ENCODE measurements at places on chromosomes 11 and 22.

GRCh38 chr11:31529701-31530100 lies 20.1 kb downstream of the ELP4 start:
- no peak for DNase-seq

- no peak for DNase-seq
Observed at GRCh38 chr11:91263496-91264365, 960.9 kb upstream of the FAT3 start.

- DNase-seq: no peak
Observed at GRCh38 chr22:35250156-35250555, 7.1 kb upstream of the HMGXB4 start.

DNA sequence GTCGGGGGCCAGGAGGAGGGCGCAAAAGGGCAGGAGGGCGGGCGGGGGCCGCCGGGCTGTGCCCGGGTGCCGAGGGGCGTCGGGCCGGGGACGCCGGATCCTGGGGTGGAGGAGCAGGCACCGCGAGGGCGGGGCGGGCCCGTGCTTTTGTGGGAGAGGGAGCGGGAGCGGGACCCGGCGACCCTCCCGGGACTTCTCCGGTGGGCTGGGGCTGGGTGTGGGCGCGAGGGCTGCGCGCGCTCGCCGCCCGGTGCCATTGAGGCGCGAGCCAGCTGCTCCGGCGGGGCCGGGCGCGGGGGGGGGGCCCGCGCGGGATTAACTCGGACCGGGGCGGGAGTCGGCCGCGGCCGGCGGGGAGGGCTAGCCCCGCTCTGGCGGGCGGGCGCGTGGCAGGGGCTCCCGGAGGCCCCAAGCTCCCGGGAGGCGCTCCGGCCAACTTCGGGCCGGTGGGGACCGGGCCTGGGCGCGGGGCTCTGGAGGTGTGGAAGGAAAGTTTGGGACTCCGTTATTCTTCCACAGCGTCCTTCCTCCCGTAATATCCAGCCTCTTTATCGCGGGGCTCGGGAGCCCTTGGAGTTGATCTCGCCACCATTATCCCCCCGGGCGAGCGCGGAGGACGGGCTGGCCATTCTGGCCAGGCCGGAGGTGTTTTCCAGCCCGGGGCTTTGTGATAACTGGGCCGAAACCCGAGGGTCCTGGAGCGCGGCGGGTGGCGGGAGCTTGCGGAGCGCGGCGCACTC lies 936 bp downstream of the CECR2 start:
- DNase-seq: no peak

DNA sequence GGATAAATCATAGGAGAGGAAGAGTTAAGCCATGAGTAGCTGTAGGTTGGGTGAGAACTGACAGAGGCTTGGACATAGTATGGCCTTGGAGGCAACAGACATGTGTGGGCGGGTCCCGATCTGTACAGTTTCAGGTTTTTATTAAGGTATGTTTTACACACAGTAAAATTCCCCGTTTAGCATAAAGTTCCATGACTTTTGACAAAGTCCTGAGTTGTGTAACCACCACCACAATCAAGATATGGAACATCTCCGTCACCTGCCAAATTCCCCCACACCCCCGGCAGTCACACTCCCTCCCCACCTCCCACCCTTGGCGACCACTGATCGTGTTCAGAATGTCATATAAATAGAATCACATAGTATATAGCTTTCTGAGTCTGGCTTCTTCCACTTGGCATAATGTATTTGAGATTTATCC lies 68.1 kb downstream of the GRIK4 start:
- DNase-seq: peak; percentile 41

- DNase-seq: peak; percentile 20
Observed at GRCh38 chr11:68839911-68840641, 1.6 kb downstream of the CPT1A start.

- DNase-seq: peak; percentile 35
Observed at GRCh38 chr11:66268952-66269905, 790 bp downstream of the RAB1B start.

- no peak for DNase-seq
Observed at GRCh38 chr11:98561877-98562395, 458.8 kb upstream of the CNTN5 start.

GRCh38 chr11:121611242-121611641 lies 158.5 kb upstream of the SORL1-AS1 start:
- no peak for DNase-seq

GRCh38 chr11:62921201-62921572 lies at the start of gene CHRM1:
CHRM1 (minus strand) TSS chr11:62921363; CDS start chr11:62911100, 10,263 bp downstream.
- DNase-seq: no peak

DNA sequence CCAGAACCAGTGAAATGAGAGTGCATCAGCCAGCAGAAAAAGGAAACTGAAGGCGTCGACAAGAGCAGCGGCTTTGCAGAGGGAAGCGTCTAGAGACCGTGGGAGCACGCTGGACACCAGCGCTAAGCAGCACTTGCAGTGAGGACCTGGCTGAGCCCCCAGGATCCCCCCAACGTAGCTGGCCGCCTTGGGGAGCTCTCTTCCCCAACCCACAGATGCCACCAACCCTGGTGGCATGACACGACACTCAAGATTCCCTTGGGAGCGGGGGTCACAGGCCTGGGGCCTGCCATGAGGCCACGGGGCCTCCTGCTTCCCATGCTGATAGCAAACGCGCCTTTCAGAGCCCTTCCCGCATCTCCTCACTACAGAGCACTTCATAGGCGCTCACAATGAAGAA lies 13.4 kb upstream of the TESMIN start:
- no peak for DNase-seq

GRCh38 chr22:49124608-49125007 lies 703.1 kb downstream of the BRD1 start:
- no peak for DNase-seq

GRCh38 chr11:15093432-15093831 lies 20.0 kb downstream of the CALCB start:
- DNase-seq: no peak

DNA sequence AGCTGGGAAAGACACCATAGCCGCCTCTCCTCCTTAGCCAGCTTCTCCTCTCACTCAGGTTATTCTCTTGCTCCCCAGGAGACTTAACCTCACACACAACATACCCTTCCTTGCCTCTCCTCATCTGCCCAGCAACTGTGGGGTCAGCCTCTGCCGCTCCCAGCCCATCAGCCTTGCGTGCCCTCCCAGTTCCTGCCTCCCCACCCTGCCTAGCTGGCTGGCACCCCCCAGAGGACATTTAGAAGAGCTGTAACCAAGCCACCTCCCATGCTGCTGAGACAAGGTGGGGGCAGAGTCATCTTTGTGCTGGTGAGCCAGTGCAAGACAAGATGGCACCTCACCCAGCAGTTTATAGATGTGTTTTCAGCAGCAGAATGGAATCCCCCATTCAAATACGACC lies 38.2 kb downstream of the TOM1 start:
- no peak for DNase-seq

DNA sequence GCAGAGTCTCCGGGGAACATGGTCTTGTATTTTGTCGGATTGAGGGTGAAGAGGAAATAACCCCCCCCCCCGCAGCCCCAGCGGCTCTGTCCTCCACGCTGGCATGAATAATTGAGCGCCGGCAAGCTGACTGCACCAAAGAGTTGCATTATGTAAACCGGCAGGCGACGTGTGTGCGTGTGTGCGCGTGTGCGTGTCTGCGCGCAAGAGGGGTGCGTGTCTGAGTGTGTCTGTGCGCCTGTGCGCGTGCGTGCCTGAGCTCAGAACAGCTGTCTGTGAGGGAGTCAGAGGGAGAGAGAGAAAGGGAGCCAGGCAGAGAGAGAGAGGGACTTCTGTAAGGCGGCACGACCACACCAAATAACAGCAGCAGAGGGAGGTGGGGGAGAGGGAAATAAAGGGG lies 94.4 kb downstream of the SCN3B start:
- DNase-seq: peak; percentile 44

GRCh38 chr11:103109818-103110388 lies 677 bp downstream of the DYNC2H1 start:
- DNase-seq: peak; percentile 15

GRCh38 chr11:18271206-18271605 lies 5.1 kb downstream of the SAA1 start:
- DNase-seq: no peak

DNA sequence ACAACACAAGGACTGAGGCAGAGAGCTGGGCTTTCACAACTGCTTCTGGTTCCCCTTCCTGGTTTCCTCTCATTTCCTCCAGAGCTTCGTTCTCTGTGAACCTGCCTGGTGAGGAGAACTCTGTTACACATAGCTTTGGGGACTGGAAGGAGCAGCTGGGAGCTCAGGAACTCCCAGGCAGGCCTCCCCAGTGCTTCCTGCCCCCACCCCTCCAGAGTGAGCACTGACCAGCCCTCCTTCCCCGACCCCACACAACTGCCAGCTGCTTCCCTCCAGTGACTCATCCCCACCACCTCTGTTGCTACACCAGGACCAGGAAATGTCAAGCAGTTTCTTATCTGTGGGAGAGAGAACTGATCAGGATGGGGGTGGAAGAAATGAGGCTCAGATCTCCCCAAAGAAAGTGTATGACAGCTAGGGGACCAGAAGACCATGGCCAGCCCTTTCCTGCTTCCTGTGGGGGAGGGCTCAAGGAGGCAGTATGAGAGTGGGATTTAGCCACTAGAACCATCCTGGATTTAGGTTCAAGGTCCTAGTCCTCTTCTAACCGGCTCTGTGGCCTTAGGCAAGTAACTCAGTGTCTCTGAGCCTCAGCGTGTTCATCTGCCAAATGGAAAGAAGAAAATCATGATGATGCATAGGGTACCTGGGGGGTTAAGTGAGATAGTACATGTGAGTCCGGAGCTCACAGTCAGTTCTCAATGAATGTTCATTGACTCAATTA lies 4.5 kb upstream of the TP53I11 start:
- peak; percentile 43 for DNase-seq

DNA sequence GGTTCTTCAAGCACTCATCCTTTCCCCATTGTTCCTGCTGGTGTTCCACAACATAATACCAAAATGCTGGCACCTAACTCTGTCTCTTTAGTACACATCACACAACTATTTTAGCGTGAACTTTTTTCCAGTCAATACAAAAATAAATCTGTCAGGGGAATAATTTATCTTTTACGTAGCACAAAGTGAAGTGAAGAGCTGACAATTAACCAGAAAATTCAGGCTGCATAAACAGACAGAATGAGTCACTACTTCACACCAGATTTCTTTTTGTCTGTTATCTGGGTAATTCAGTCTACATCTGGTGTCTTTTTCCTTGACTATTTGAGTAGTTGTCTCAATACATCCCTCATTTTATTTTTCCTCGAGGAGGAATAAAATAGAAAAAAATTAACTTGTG lies 7.9 kb upstream of the ETS1 start:
- DNase-seq: no peak

GRCh38 chr22:29744902-29745301 lies 21.9 kb downstream of the ZMAT5 start:
- DNase-seq: no peak

DNA sequence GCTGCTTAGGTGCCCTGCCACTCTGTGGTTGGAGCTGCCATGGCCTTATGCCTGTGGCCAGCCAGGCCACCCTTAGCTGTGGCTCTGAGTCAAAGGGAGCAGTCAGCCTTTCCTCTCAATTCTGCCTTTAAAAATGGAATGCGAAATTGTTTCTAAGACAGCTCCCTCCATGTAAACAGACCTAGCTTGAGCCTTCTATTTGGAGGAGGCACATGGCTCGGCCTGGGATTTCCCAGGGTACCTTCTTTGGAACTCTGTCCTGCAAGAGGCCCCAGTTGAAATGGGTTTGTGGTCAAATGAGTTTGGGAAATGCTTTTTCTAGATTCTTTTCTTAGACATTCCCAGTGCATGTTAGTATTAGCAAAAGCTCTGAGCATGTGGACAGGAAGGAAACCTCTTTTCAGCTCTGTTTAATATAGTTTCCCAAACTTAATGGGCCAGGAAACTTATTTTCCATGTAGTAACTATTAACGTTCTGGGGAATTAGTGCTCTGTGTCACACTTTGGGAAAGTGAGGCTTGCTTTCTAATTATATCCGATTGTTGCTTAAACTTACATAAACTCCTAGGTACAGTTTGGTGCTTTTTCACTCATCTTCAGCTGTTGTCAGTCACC lies 7.8 kb downstream of the PHOX2A start:
- DNase-seq: no peak

GRCh38 chr11:110891411-110891810 lies 179.2 kb upstream of the ARHGAP20 start:
- no peak for DNase-seq

Data from activated naive CD8-positive, alpha-beta T cell treated with anti-CD3 and anti-CD28 coated beads, Interleukin-2, amount 50 U/mL, for 24 hours (primary cell).